ENCODE measurements at places on chromosomes 13 and 19.

- DNase-seq, result no peak
Observed at GRCh38 chr13:113538689-113539058, 45.9 kb upstream of the TFDP1 start.

DNA sequence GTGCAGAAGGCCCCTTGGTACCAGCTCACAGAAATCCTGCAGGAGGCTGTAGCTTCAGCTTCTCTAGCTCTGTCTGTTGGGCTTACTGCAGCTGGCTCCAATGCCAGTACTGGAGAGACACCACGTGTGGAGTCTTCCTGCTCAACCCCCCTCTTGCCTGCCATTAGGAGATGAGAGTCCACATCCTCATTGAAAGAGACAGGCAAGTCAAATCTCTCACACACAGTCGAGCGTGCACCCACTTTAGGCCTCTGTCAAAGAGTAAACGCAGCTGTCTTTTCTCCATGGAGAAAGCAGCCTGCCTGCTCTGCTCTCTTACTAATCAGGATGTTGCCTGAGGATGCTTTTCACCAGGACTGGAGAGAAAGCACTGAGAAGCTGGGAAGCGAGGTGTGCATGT is 523.0 kb upstream of the NBEA start:
- no peak for DNase-seq

- no peak for DNase-seq
Observed at GRCh38 chr19:45919678-45920077, 5.1 kb upstream of the NANOS2 start.

GRCh38 chr13:26583662-26584061 is 26.2 kb downstream of the WASF3 start:
- no peak for DNase-seq

GRCh38 chr19:58409010-58409790 is 751 bp downstream of the ZNF584 start:
- no peak for DNase-seq

GRCh38 chr19:33998302-33998701 is 174.0 kb upstream of the LSM14A start:
- DNase-seq, result no peak
